ENCODE measurements at places on chromosomes 1 and 21.

DNA sequence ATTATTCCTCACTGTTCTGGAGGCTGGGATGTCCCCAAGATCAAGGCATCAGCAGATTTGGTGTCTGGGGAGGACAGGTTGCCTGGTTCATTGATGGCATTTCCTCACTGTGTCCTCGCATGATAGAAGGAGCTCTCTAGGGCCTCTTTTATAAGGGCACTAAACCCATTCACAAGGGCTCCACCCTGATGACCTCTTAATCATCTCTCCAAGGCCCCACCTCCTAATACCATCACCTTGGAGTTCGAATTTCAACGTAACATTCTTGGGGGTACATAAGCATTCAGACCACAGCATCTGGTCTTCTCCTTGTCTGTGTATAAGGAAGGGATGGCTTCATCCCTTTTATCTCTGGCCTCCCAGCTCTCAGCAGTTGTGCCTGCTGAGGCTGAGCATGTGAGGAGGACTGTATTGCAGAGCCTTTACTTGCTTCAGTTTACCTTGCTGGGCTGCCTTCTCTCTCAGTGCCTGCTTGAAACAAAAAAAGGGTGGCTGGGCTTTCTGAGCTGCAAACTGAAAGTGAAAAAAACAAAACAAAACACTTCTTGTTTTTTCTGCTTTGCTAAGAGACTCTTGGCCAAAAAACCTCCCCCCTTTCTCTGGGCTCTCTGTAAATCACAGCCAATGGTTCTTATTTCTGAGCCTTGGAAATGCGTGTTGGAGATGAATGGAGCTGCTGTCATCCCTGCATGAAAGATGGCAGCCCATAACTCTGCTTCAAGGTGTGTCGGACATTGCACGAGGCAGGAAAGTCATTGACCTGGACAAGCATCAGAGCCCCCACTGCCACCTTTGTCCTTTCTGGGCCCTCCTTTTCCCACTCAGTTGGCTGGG, 75.8 kb downstream of the RHOU start:
- no peak for DNase-seq

GRCh38 chr1:199463521-199464127, 563.9 kb upstream of the NR5A2 start:
- peak; percentile 10 for DNase-seq

GRCh38 chr1:18641005-18641941, 10.6 kb downstream of the PAX7 start:
- no peak for DNase-seq

- peak; percentile 14 for DNase-seq
Measured at GRCh38 chr1:100387209-100387608, 34.9 kb downstream of the CDC14A start.

- no peak for DNase-seq
Measured at GRCh38 chr1:229370601-229371021, 27.8 kb upstream of the CCSAP start.

GRCh38 chr1:160827418-160827817, 31.4 kb downstream of the LY9 start:
- no peak for DNase-seq

- DNase-seq = no peak
Measured at GRCh38 chr1:99700020-99700419, 54.1 kb downstream of the PALMD start.

GRCh38 chr1:154550657-154551056, 7.8 kb downstream of the UBE2Q1 start:
- no peak for DNase-seq

DNA sequence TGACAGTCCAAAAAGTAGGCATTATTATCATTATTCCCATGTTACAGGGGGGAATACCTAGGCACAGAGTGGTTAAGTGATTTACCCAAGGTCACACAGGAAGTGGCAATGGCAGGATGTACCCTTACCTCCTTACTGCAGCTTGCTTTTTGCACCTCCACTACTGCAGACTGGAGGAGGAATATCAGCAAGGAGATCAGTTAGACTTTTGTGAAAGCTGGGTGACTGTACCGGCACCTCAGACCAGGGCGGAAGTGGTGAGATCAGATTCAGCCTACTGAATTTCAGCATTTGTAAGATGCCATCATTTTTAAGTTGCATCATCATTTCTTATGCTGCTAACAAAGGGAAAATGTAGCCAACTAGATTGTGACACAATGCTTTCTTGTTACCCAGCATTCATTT, 4.5 kb downstream of the ADARB1 start:
- no peak for DNase-seq

DNA sequence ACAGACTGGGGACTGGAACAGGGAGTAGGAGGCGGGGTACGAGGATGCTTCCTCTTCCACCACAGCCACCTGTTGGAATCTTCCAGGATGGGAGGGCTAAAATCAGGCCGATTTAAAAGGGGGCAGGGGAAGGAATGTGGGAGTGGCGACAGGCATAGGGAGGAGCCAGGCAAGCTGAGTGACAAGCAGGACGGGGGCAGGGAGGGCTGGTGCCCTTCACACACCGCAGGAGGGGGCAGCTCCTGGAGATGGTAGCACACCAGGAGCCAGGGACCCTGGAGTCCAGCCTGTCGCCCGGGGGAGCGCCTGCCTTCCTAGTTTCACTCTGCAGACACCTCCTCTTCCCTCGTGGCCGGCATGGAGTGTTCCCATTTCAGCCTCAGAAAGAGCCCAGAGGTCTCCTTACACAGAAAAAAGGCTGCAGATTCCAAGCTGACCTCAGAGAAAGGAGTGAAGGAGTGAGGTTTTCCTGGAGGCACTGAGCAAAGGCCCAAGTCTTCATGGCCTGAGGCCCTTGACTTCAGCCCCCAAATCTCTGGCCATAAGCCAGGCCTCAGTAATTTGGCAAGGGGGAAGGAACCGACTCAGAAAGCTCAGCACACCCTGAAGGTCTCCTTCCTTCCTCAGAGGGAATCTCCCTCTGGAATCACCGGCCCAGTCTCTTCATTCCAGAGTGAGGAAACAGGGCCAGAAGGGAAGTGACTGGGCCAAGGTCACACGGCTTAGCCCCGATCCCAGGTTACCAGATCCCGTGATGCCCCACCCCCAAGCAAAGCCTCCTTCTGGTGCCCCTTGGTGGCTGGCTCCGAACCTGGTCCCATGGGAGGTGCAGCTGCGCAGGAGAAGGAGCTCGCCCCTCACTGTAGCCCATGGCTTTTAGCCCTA, 8.1 kb downstream of the BLACAT1 start:
- DNase-seq = no peak

GRCh38 chr1:39047374-39048229, 21.5 kb downstream of the NDUFS5 start:
- peak; percentile 60 for DNase-seq

DNA sequence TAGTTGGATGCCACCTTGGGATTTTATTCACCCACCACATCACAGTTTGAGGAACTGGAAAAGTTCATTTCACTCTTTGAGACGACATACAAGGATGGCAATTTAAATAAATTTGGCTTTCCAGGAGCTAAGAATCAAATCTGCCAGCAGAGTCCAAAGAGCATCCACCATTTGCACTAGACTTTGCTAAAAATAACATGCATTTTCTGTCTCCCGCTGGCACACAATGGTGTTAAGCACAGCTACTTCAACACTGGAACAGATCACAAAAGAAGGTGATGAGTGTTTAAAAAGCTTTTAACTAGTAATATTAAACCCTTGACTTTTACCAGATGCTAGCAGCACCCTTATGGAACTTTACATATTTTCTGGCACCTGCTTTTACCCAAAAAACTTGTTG, 44.6 kb downstream of the MAEL start:
- DNase-seq = no peak

DNA sequence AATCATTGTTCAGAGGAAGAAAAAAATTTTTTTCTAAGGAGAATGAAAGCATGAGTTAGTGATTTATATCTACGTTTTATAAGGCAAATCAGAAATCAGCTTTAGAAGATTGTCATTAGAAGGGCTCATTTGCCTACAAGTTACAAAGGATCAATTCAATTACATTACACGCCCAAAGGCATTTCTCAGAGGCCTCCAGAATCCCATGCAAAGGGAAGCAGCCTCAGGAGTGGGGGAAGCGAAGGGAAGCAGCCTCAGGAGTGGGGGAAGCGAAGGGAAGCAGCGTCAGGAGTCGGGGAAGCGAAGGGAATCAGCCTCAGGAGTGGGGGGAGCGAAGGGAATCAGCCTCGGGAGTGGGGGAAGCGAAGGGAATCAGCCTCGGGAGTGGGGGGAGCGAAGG, 206.2 kb downstream of the GREM2 start:
- no peak for DNase-seq

- DNase-seq = no peak
Measured at GRCh38 chr1:214213136-214213535, 67.8 kb upstream of the SMYD2 start.

DNA sequence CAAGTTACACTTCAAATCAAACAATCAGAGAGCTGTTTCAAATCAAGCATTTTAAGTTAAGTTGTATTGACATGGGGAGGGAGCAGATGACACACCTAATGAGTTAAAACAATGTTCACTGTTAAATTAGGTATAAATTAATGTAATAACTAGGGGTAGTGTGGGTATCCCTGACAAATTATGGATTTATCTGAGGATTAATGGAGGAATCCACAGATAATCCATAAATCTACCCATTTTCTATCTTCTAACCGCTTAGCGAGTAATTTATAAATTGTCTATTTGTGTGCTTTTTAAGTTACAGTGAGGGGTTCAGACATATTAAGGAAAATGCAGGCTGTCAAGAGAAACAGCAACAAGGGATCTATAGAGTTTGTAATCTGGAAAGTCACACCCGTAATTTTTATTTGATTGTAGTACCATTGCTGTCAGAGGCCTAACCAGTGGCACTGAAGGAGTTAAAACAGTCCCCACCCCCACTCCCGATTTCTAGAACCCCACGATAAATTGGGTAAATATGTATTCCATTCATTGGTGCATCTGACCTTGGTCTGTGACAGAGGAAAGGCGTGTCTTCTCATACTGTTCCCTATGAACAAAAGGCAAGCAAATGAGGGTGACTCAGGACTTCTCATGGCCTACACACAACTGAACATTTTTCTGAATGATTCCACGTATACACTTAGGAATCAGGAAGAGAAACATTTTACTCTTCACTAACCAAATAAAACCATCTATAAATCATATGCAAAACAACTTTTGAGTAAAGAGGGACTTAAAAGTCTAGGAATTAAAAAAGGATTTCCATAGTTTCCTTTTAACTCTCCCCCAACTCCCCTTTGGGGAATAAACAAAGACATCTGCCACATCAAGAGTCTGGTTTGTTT, 7.4 kb downstream of the IRF2BP2 start:
- DNase-seq = peak; percentile 91

GRCh38 chr1:87641996-87642395, 313.3 kb downstream of the LMO4 start:
- no peak for DNase-seq

DNA sequence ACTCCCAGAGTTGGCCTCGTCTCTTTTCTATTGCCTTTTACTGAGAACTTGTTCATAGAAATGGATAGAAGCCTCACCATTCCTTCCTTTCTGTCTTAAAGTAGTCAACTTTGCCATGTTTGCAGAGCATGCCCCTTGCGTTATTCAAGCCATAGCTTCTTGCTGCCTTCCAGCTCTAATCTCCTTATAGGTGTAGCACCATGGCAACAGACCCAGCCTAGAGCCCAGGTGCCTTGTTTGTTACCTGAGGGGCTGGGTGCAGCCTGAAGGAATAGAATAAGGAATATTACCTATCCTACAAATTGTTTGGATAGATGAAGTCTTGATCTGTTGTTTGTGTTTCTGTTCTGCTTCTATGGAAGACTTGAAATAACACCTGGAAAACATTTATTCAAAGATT, 59.9 kb downstream of the CLEC20A start:
- DNase-seq = no peak

GRCh38 chr1:218475275-218475674, 130.1 kb downstream of the TGFB2 start:
- no peak for DNase-seq
